ENCODE measurements at places on chromosomes 2 and 18. TPM values are rescaled to one million over a fixed set of nuclear protein-coding genes. Genes with fewer than 3 reads are reported as not detected.

- DNase-seq = no peak
Observed at GRCh38 chr18:51952844-51953243, 387.2 kb upstream of the DCC start.

DNA sequence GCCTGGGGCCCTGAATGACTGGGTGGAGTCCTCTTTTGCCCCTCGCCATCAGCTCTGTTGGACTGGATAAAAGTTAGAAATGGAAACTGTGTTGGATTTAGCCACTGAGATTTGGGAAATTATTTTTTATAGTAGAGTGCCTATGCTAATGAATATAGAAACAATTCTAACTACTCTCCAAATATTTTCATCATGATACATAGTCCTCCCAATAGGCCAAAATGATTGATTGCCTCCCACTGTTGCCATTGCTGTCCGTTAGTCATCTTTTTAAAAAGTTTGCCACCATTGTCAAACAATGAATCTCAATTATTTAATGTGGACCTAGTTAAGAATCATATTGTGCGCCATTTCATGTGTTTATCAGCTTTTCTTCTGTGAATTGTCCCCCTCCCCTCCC, 417.0 kb downstream of the GALR1 start:
- DNase-seq = no peak

GRCh38 chr18:61628085-61628484, 264.7 kb downstream of the RNF152 start:
- no peak for DNase-seq

GRCh38 chr18:43819397-43819796, 542.1 kb upstream of the SYT4 start:
- DNase-seq = no peak

- no peak for DNase-seq
Observed at GRCh38 chr2:120403676-120404075, 57.7 kb downstream of the INHBB start.

- DNase-seq = no peak
Observed at GRCh38 chr2:193668557-193669323, 1474.0 kb upstream of the TMEFF2 start.

- DNase-seq = no peak
Observed at GRCh38 chr2:213740453-213740852, 456.2 kb downstream of the SPAG16 start.

STK39 gene
- 33.3 TPM for polyA plus RNA-seq

CYRIA gene
- polyA plus RNA-seq = 2.5 TPM

MAP4K3 gene
- 82.0 TPM for polyA plus RNA-seq

All from right renal cortex interstitium (tissue), 3 donors.